GM23338 (cell line): ENCODE measurements at places on chromosomes 6 and 20.

DNA sequence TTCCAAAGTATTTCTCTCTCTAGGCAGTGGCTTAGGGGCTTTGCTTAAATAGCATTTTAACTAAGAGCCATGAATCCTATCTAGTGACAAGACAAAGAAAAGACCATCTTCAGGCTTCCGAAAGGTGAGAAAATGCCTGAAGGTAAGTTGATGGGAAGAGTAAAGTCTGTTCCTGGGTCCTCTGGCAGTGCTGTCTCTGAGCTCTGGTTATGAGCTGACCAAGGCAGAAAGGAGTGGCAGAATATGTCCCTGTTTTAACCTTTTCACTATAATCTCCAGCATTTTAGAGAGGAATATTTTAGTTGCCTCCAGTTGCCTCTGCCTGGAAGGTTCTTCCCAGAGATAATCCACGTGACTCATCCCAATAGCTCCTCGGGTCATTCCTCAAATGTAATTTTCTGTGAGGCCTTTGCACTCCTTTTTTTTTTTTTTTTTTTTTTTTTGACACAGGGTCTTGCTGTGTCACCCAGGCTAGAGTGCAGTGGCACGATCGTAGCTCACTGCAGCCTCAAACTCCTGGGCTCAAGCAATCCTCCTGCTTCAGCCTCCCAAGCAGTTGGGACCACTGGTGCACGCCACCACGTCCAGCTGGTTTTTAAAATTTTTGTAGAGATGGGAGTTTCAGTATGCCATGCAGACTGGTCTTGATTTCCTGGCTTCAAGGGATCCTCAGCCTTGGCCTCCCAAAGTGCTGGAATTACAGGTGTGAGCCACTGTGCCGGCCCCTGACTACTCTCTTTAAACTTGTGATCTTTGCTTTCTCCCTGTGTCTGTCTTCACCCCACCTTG, 3.7 kb upstream of the ARMH2 start:
- no peak for DNase-seq

- DNase-seq, result no peak
Measured at GRCh38 chr6:96786336-96786735, 50.9 kb downstream of the GPR63 start.

DNA sequence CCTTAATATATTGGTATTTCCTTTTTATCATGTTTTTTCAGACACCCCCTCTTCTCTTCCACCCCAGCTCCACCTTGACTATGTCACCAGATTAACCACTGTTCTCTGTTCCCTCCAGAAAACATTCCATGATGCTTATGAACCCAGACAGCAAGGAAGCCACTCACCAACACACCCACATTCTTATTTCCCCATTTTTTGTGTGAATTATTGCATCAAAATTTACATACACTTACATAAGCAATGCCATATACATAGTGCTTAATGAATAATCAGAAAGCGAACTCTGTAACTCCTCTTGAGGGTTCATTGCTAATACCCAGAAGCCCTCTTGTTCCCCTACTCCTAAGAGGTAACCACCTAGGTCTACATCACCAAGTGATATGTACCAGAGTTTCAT, 182.3 kb upstream of the CDYL start:
- no peak for DNase-seq

- DNase-seq, result peak; percentile 84
Measured at GRCh38 chr20:872855-873520, 39.5 kb downstream of the FAM110A start.

GRCh38 chr20:32484958-32485769, 100.0 kb downstream of the NOL4L start:
- peak; percentile 90 for DNase-seq

DNA sequence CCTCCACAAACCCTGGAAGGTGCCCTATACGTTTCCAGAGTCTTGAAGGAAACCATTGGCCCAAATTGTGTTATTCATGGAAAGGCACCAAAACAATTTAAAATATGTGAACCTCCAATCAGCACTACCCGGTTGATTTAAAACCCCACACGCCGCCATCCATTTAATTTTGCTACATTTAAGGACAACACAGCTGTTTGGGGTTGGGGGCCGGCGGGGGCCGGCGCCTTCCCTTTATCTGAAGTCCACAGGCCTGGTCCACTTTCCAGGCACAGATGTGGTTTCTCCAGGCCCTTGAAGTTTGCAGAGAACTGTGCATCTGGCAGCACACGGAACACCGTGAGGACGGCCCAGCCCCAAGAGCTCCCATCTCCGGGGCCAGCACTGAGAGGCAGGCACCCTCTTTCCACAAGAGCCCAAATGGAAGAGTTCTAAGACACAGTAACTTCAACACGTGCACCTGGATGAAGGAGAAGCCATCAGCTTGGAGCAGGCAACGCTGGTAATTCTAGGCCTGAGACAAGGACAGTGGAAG, 16.8 kb upstream of the FRMD1 start:
- DNase-seq, result no peak

DNA sequence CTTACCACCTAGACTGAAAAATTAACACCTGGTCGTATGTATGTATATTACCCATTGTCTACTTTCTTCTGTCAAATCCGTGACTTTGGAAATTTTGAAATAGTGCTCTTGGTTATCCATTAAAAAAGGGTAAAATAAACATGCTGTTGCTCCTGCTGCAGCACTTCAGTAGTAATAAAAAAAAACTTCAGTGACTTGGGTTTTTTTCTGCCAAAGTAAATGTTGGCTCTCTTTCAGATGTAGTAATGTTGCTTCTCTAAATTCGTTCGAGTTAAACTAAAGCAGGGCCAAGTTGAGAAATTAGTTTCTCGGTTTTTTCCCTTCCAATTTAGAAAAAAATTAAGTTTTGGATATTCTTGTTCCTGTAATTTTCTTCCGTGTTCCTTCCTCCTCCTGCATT, 34.2 kb downstream of the JARID2 start:
- DNase-seq, result no peak

- DNase-seq, result no peak
Measured at GRCh38 chr6:150235218-150235617, 92.4 kb downstream of the PPP1R14C start.

DNA sequence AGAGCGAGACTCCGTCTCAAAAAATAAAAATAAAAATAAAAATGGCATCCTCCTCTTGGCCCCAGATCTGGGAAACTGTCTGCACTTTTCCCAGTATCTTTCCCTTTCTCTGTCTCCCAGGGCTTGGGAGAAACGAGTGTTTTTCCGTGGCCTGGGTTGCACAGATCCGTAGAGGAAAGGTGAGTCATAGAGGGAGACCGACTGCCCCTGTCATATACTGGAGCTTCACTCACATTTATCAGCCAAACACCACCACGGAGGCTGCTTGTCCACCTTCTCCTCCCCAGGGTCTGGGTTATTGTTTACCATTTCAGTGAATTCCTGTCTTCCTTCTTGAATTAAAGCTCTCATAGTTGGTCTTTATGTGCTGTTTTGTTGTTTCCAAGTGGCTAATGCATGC, 31.9 kb upstream of the EIF2S2 start:
- DNase-seq, result no peak

GRCh38 chr20:47027456-47027855, 132.8 kb downstream of the EYA2 start:
- DNase-seq, result no peak

DNA sequence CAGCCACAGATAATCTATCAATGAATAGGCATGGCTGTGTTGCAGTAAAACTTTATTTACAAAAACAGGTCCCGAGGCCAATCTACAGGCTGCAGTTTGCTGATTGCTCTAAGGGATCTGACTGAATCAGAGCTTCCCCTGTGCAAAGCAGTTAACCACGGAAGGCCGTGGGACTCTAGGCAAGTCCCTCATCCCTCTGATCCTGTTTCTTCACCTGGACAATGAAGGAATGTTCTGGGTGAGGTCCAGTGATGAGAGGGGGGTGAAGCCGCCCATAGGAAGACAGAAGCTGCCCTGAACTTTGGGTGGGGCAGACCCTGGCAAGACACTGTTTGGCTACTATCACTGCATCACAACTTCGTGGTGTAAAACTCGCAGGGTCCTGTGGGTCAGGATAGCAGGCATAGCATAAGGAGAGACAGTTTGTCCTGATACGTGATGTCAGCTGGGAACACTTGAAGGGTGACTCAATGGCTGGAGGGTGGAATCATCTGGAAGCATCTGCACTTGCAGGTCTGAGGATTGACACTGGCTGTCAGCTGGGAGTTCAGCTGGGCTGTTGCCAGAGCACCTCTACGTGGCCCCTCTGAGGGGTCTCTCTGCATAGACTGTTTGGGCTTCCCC, 33.3 kb upstream of the TGM2 start:
- DNase-seq, result no peak

DNA sequence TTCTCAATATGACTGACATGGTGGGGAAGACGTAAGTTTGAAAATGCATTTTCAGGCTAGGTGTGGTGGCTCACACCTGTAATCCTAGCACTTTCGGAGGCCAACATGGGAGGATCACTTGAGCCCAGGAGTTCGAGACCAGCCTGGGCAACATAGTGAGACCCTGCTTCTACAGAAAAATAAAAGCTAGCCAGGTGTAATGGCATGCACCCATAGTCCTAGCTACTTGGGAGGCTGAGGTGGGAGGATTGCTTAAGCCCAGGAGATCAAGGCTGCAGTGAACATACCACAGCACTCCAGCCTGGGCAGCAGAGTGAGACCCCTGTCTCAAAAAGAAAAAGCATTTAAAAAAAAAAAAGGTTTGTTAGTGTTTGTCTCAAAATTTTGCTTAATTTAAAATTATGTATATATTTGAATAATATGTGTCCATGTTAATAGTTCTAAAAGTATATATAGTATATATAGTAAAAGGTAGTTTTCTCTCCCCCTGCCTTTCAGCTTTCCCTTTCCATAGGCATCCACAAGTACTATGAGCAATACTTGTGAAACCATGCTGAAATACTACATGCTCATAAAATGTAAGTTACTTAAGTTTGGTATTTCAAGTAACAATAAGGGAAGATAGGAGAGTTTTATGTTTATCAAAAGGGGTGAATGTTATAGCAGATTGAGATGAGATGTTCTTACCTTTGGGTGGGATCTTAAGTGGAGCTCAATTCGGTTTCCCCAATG, 15.1 kb downstream of the PTPRA start:
- no peak for DNase-seq

DNA sequence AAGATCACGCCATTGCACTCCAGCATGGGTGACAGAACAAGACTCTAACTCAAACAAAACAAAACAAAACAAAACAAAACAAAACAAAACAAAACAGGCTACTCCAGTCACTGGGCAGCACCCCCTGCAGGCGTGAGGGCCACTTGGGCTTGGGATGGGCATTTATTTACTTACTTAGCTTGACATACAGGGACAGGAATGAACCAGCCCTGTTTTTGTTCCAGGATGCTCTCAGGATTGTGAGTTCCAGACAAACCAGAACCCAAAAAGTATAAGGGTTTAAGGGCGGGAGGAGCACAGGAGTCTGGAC, 4.0 kb upstream of the PTPN1 start:
- DNase-seq, result peak; percentile 40

GRCh38 chr6:53829698-53830221, 35.0 kb downstream of the LRRC1 start:
- peak; percentile 41 for DNase-seq

DNA sequence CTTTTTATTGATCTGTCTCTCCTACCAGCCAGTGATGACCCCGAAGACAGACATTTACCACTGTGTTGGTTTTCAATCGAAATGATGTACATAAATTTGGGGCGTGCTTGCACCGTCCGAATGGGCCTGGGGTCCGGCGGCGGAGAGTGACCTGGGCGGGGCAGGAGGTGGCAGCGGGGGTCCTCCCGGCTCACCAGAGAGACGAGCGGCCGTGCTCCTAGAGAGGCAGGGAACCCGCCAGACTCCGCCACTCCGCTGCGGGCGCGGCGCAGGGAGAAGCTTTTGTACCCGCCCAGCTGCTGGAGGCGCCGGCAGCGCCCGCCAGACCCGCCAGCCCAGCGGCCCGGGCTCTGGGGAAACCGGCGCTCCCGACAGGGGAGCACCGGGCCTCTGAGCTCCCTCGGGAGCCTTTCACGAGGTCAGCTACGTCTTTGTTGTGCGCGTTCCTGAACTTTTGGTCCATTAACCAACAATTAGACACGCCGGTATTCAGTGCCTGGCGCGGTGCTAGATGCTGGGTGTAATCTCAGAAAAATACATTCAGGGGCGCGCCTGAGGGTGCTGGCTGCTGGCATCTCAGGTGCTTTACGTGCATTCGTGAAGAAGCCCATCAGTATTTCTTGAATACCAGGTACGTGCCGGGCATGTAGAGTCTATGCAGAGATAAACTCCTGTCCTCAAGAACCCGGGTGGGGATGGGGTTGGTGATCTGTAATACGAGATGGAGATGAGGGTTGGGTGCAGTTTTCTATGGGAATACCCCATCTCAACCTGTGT, at the start of gene PGBD1:
Gene PGBD1, plus strand, starts transcription at position 285 of the 777 bp plus-strand sequence. CDS start 2,242 bp downstream, outside the sequence.
- DNase-seq, result peak; percentile 93
